Activated naive CD4-positive, alpha-beta T cell treated with anti-CD3 and anti-CD28 coated beads, Interleukin-2, amount 10 ng/mL, durations not matched to agents 7 days and 5 days (primary cell): ENCODE measurements at places on chromosomes 2 and 18.

DNA sequence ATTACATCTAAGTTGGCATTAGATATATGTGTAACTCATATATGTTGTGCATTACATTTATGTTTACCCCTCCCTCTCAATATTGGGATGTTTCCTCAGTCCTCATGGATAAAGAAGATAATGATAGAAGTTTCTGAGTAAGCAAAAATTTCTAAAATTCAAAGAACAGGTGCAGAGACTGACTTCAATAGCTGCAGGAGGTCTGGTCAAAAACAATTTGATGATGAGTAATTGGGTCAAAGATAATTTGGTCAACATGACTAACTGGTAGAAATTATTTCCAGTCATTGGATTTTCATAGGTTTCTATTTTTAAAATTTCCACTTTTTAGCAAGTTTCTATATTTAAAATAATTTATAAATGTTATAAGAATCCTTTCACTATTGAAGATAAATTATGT lies 1130.9 kb upstream of the SLC39A10 start:
- no peak for DNase-seq

- peak; percentile 80 for DNase-seq
Measured at GRCh38 chr2:172461591-172462372, 34.4 kb downstream of the ITGA6 start.

- DNase-seq: no peak
Measured at GRCh38 chr18:69267895-69268294, 132.8 kb upstream of the DOK6 start.

DNA sequence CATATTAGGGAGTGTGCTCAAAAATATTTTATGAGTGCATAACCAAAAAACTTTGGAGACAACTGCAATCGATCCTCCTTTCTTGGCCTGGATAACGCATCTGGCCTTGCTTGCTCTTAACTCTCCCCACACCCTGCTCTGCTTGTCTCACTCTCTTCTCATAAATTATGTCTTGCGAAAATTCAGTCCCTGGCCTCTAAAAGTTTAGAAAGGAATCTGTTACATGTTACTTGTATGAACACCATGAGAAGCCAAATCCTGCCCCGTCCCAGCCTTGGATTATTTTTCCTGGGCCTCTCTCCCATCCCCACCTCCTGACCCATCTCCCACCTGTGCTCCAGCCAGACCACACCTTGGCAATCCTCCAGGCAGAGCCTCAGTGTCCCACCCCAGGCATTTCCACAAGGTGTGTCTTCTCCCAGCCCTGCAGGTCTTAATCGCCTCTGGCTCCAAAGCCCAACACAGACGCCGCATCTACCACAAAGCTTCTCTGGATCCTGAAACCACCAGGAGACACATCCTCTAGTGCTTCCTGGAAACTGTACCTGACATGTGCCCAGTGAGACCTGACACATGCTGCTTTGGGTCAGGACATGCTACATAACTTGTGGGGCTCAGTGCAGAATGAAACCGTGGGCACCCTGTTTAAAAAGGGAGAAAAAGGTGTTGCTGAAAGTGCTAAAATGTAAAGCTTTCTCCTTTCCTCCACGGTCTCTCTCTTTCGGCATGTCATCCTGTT lies 99.6 kb upstream of the ST3GAL5 start:
- DNase-seq: no peak

DNA sequence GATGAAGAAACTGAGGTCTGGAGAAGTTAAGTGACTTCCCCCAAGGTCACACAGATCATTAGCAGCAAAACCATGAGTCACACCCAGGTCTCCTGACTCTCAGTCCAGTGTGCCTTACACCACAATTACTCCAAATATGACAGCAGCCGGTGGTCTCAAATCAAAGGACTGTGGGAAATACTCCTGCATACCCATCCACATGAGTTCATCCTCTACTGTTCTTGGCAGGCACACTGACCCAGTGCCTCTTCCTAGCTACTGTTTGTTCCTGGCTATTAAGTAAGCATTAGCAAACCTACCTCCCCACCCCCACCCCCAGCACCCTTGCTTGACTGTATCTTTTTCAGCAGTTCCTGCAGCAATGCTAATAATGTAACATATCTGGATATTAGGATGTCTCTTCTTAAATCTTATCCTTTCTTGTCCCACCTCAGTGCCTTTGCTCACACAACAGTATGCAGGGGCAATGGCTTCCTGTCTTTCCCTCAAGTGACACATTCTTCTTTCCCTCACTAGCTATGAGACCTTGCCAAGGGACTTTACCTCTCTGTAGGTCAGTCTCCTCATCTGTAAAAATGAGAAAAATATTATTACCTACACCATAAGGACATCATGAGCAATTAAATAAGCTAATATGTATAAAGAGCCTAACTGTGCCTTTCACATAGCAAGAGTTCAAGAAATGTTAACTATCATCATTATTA lies 46.2 kb downstream of the FAM98A start:
- no peak for DNase-seq

GRCh38 chr2:27890146-27890923 lies at the start of the genes BABAM2 and RBKS:
TSS of gene BABAM2 (plus strand) at chr2:27890729. CDS start at chr2:27894557, 3,828 bp downstream.
TSS of gene RBKS (minus strand) at chr2:27890387. CDS start at chr2:27890345, 42 bp downstream.
- DNase-seq: peak; percentile 91

DNA sequence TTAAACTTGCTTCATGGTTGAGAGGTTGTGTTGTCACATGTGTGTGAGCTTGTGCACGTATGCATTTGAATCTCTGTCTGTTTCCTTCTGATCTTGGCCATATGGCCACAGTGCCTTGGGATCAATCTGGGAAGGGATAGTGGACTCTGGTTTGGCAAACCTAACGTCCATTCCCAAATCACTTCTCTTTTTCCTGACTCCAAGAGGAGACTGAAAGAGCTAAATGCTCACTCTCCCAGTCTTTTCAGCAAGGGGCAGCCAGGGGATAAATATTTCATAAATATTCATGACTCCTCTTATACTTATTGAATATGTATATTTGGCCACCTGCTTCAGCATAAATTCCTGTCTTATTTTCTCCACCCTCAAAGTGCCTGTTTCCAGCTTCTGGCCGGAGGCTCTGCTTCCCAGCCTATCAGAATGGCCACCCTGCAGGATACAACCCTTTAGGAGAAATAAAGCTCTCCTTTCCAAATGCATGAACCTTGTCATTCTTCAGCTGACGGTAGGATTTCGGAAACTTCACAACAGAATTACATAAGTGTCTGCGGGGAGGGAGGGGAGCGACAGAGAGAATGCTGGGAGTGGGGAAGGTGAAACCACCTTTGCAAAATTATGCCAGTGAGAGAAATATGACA lies 112.2 kb upstream of the COPS8 start:
- DNase-seq: no peak

- DNase-seq: no peak
Measured at GRCh38 chr2:75406131-75406581, 154.6 kb downstream of the EVA1A start.

GRCh38 chr18:76821356-76821874 lies 942 bp upstream of the ZNF236 start:
- no peak for DNase-seq

GRCh38 chr2:142200062-142200461 lies 69.2 kb upstream of the LRP1B start:
- DNase-seq: no peak

- DNase-seq: no peak
Measured at GRCh38 chr2:43160778-43161177, 65.6 kb downstream of the ZFP36L2 start.

DNA sequence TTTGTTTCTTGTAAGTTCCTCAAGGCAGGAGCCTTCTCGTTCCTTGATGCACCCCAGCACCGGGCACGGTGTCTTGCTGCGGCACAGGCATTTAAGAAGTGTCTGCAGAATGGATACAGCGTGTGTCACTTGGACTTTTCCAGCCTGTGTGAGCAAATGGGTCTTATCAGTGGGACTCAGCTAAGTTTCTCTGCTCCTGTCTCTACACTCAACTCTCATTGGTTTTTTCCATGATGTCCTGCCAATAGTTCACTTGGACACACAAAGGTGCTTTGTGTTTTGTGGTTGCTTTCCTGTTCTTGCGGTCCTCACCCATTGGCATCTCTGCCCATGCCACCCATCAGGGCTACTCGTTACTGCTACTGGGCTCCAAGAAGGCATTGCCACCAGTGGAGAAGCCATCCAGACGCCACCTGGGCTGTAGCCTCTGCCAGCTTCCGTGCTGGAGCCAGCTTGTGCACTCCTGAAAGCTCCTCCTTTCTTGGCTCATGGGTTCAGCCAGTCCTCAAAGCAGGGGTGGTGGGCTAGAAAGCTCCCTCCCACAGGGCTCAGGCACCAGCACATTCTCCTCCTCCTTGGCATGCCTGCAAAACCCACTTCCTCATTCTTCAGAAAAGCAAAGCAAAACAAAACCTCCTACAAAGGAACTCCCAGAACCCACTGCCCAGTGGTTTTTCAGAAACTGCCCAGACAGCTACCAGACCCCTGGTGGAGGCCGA lies 41.4 kb downstream of the IL1R2 start:
- DNase-seq: peak; percentile 46

- no peak for DNase-seq
Measured at GRCh38 chr2:23569761-23570365, 184.9 kb downstream of the KLHL29 start.

DNA sequence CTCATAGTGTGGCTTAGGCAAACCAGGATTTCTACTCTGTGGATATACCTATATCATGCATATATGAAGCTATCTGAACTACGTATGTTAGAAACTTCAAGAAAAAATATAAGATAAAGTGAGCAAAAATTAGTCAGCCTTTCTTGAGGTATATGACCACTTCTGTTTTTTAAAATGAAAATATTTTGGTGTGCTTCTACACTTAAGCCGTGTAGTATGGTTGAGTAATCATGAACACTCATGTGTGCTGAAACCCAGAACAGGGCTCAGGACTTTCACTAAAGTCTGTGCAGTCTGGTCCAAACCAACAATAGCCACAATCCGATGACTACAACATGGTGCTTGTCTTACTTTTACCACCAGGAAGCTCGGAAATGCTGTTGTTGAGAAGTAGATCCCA lies 48.9 kb upstream of the TMEM177 start:
- DNase-seq: no peak

GRCh38 chr2:241808051-241808720 lies 807 bp upstream of the NEU4 start:
- DNase-seq: no peak

GRCh38 chr2:27078267-27079194 lies at the start of gene EMILIN1:
TSS of gene EMILIN1 (plus strand) at chr2:27078615. CDS start at chr2:27079066, 451 bp downstream.
- DNase-seq: no peak

DNA sequence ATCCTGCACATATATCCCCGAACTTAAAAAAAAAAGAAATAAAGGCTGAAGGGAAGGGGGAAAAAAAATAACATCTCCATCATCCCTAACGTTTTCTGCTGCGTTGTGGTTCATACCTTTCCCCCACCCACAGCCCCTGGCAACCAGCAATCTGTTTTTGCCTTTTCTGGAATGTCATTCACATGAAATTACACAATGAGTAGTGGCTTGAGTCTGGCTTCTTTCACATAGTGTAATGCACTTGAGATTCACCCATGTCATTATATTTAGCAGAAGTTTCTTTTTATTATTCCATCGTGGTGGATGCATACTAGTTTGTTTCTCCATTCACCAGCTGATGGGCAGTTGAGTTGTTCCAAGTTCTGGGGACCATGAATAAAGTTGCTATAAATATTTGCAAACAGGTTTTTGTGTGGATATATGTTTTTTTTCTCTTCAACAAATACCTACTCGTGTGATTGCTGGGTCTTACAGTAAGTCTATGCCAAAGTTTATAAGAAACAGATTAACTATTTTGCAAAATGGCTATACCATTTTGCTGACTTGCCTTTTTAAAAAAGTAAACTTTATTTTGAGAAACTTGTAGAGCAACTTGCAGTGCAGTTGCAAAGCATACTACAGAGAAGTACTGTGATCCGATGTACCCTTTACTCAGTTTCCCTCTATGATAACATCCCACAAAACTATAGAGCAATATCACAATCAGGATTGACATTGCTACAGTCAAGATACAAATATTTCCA lies 322.5 kb downstream of the LPIN1 start:
- DNase-seq: no peak

DNA sequence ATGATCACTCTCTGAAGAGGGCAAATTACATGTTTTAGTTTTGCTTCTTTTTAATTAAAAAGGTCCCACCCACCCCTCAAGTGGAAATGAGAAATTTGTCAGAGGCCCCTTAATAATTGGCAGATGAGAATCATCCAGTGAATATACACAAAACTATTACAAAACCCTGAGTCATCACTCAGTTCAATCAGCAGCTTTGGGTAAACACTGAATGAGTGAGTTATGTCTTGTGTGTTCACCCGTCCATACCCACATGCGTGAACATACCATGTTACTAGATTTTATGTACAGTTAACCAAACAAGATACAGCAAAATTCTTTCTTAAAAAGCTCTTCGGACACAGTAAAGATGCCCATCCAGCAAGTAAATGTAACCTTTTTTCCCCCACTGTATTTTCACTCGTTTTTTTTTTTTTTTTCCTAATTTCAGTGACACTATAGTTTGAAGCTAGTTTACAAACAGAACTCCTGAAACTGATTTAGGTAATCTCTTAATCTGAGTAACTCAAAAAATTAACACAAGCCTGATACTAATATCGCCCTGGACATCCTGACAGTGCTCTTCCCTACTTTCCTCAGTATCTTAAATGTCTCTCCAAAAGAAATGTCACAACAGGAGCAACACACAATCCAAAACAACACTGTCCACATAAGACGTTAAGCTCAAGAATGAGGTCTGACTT lies 1.4 kb downstream of the PSME4 start:
- no peak for DNase-seq

DNA sequence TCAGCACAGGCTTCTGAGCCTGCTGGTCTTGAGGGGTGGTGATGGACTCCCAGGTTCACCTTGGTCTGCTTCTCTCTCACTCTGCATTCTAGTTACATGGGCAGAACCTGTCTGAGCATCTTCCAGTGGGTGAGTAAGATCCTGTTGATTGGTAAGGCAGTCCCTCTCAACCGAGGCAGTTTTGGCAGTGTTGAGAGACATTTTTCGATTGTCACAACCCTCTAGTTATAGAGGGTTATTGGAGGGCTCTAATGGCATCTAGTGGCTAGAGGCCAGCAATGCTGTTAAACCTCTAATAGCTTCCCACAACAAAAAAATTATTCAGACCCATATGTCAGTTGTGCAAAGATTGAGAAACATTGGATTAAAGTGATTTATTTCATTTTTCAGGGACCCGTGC lies 9.3 kb upstream of the MGAT5 start:
- DNase-seq: no peak

GRCh38 chr18:42576124-42576523 lies 539.4 kb downstream of the RIT2 start:
- no peak for DNase-seq
